ENCODE measurements at places on chromosomes 12 and 14.

DNA sequence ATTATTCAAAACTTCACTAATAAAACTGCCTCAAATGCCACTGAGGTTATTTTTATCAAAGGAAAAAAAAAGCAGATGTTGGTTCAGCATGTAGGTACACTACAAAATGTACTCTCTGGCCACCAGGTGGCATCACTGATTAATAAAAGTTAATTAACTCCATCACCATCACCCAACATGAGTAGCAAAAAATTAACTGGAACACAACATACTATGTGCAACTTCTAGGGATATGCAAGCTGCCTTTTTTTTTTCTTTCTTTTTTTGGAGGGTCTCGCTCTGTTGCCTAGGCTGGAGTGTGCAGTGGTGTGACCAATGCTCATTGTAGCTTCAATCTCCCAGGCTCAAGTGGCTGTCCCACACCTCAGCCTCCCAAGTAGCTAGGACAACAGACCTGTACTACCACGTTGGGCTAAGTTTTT is 43.8 kb upstream of the NR2C1 start:
- peak; percentile 68 for DNase-seq

DNA sequence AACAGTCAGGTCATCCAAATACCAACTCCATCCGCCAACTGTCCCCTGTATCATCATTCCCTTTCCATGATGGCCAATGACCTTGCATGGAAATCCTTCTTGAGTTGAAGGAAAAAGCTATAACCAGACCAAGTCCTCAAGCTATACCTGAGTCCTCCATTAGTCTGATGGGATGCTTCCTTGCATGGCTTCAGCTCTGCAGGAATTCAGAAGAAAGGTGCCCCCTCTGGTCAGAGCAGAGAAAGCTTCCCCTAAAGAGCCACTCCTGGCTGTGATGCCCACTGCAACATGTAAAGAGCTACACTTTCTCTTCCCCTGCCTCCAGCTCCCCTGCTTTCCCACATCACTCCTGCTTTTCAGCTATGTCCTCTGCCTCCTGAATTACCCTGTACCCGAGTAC is 43.1 kb upstream of the FKBP4 start:
- DNase-seq, result no peak

DNA sequence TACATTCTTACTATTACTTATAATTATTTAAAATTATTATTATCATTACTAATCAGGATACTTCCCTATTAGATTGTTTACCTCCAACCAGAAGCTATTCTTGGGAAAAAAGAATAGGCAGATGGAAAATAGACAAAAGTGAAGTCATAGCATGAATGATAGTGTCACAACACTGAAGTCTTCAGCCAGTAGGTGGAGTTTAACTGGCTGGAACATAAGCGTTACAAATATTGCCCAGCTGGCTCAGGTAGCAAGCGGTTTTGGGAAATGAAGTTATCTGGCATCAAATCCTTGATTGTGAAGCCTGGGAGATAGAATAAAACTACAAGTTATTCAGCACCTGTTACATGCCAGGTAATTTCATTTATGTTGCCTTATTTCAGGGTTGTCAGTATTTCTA is 762.9 kb downstream of the C12orf50 start:
- no peak for DNase-seq

GRCh38 chr12:120710805-120711296 is 593 bp downstream of the UNC119B start:
- peak; percentile 35 for DNase-seq

DNA sequence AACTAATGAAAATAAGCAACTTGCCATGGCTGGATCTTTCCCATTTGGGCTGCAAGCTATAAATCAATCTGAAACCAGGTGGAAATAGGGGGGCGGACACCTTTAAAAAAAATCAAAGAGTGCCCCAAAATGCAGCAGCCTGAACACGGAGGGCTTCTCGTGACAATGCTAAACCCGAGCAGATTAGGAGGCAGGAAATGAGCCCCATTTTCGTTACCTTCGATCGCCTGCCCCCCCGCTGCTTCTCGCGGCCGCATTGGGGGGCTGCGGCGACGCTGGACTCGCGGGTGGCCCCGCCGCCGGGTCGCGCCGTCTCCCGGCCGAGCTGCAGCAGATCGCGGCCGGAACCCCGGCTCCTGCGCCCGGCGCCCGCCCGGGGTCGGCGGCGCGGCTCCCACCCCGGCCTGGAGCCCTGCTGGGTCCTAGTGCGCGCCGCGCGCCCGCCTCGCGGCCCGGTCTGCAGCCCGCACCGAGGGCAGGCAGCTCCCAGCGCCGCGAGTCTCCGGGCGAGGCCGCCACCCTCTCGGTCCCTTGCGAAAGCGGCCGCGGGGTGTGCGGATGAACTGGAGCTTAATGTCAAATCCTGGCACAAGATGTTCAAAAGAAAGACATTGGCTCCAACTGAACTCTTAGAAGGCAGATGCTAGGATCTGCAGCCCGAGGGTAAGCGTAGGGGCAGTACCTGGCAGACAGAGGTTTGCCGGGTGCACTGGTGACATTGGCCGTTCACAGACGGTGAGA is 201.9 kb upstream of the FOXN3 start:
- DNase-seq, result peak; percentile 81

DNA sequence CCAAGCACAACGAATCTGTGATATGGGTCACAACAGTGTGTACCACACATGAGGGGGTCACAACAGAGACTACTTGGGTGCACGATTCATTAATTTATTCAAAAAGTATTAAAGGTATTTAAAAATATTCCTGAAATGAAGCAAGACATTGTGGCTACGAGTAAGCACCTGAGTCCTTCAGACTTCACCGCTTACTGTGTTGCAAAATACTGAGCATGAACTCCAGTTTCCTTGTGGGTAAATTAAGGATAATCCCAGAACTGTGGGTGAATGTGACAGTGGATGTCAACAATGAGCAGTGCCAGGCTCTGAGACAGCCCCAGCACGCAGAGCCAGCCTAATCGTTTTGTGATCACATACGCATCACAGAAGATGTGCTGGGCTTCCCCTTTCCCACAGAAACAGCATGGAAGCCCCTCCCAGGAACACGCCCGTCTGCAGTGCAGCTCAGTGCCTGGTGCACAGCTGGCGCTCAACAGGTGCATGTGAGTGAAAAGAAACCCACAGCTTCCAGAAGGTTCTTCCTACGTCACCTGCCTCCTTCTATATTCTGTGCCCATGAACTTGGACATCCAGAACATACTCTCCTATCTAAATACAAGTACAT is 29.1 kb downstream of the CDC42BPB start:
- DNase-seq, result no peak

GRCh38 chr14:34937876-34938275 is 44.9 kb upstream of the SRP54 start:
- no peak for DNase-seq

DNA sequence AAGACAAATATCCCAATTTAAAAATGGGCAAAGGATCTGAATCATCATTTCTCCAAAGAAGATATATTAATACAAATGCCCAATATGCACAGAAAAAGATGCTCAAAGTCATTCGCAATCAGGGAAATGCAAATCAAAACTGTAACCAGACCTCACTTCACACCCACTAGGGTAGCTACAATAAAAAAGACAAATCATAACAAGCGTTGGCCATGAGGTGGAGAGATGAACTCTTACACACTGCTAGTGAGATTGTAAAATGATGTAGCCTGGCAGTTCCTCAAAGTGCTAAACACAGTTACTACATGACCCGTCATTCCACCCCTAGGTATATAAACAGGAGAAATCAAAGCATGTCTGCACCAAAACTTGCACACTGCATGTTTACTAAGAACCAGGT is 30.4 kb downstream of the CDC42BPB start:
- no peak for DNase-seq

- DNase-seq, result no peak
These were observed 2.8 kb upstream of the AQP2 start for GRCh38 chr12:49947593-49948226.

- DNase-seq, result no peak
These were observed 101.8 kb downstream of the TNFAIP2 start for GRCh38 chr14:103225062-103225461.

- DNase-seq, result peak; percentile 21
These were observed 127.0 kb downstream of the ERC1 start for GRCh38 chr12:1117970-1118563.

GRCh38 chr12:85568395-85569103 is 267.7 kb downstream of the RASSF9 start:
- DNase-seq, result no peak
